ENCODE measurements at places on chromosomes 11 and 22.
A peak's percentile ranks its signal among the peaks of the same experiment; 100 is the strongest.

DNA sequence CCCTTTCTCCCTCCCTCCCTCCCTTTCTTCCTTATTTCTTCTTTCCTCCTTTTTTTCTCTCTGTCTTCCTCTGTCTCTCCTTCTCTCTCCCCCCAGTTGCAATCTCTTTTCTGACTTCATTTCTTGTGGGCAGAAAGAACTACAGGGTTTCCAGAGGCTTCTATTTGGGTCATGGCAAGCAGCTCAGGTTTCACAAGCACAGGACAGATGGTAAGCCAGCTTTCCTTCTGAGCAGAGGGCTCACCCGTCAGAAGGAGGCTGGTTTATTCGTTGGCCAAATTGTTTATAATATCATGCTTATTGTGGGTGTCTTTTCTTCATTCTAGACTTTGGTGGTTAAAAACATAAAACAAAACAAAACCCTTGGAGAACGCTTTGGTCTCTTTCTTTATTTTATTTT, 58.9 kb upstream of the CLMP start:
- DNase-seq = no peak

DNA sequence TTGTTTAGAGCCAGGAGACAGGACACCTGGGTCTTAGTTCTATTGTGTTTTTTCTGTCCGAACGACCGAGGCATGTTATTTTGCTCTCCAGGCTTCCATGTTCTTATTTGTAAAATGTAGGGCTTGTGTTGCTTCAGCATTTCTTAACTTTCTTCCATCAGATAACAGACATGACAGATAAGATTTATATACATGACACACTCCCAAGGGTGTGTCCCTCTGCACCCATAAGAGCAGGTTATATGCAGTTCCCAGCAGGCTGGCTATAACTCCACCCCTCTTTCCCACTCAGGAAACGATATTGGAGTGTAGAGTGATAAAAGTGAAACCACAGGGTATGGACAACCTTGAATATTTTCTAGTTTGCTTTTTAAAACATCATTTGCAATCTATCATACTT, 65.8 kb downstream of the APIP start:
- DNase-seq = no peak

DNA sequence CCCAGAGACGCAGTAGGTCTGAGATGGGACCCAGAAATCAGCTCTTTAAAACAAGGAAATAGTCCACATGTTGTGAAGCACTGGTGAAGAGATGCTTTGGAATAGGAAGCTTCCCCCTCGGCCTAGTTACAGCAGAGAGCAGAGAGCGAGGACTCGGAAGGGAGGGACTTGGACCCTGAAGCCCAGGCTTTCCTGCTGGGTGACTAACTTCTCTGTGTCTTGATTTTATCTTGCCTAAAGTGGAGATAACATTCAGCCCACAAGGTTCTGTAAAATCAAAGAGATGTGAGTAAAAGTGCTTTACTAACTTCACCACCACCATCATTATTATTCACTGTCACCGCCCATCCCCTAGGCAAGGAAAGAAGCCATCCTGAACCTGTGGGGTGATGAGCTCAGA, 58.4 kb downstream of the THAP12 start:
- no peak for DNase-seq

DNA sequence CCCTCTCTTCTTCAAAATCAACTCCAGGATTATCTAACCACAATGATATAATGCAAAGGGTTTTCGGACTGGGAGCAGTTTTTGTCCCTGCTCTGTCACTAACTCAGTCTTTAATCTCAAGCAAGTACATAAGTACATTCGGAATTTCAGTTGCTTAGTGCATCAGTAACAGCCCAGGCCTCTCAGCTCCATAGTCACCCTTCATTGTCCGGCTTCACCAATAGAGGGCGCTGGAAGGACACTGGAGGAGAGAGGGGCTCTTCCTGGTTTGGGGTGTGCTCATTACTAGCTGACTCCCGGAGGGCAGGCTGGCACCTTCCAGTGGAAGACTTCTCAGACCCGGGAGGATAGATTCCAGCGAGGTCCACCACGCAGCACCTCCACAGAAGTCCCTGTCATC, 90.4 kb upstream of the PDGFD start:
- DNase-seq = no peak

GRCh38 chr11:76680518-76681425, 10.2 kb upstream of the LRRC32 start:
- DNase-seq = peak; percentile 16

DNA sequence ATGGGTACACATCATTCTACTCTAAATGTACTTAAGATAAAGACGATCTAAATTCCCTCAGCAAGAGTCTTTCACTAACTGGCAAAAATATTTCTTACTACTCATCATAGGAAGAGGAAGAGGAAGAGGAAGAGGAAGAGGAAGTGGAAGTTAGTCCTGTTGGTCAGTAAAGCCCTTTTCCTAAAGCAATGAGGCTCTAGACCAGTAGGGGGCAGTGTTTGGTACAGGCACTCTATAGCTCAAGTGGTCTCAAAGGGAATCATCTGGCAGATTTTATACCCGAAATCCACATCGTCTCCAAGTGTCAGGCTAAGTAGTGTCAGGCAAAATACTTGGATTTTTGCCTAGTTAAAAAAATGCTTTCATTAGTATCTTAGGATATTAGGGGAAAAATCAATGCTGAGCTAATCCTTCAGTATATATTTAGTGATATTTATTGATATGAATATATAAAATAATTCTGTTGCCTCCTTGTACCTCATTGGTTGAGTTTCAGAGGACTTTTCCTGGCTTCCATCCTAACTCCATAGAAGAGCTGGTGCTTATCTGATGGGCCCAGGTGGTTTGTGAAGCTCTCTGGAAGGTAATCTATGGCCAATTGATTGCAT, 7.7 kb downstream of the BLID start:
- DNase-seq = no peak

DNA sequence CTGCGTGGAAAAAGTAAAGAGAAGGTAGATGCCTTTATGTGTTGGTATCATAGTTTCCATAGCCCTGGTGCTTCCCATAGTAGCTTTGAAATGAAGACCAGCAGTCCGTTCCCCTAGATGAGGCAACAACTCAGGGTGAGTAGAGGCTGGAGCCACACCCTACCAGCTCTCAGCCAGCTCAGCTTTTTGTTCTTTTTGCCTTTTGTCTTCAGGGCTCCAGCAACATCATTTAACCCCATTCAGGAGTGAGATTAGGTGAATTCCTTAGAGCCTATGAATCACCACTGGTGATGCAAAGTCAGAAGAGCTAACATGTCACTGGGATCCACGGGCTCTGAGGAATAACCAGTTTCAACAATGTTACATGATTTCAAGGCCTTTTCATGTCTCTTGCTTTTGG, 14.0 kb upstream of the SESN3 start:
- DNase-seq = no peak
